ENCODE measurements at places on chromosomes 4 and X. TPM values are rescaled to one million over a fixed set of nuclear protein-coding genes. Genes with fewer than 3 reads are reported as not detected.

- DNase-seq, result peak; percentile 72
Observed at GRCh38 chrX:150967786-150968185, 15.3 kb upstream of the HMGB3 start.

GRCh38 chr4:24840826-24841543 is 45.6 kb downstream of the SOD3 start:
- no peak for DNase-seq

PAGE2 gene
- total RNA-seq, result not detected

GPM6B gene
- 1.3 TPM for total RNA-seq
